OCI-LY7 (cell line): ENCODE measurements at places on chromosomes 7 and 10. TPM values are rescaled to one million over a fixed set of nuclear protein-coding genes. Genes with fewer than 3 reads are reported as not detected.

- DNase-seq: peak; percentile 8
These were observed 276.7 kb downstream of the PARD3 start for GRCh38 chr10:34538281-34538829.

GRCh38 chr7:148800677-148801076, 83.4 kb downstream of the EZH2 start:
- no peak for DNase-seq

- no peak for DNase-seq
These were observed 503 bp upstream of the TRIP6 start for GRCh38 chr7:100866729-100867039.

GRCh38 chr10:124703778-124704427, 40.3 kb downstream of the FAM53B start:
- peak; percentile 94 for DNase-seq

DNA sequence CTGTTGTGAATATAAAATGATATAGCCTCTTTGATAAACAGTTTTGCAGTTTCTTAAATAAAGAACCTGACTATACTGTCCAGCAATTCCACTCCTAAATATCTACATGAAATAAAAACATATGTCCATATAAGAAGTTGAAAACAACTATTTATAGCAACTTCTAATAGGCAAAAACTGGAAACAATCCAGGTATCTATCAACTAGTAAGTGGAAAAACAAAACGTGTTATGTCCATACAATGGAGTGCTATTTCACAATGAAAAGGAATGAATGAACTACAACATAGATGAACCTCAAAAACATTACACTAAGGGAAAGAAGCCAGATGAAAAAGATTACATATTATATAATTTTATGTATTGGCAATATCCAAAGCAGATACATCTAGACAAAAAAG, 268.9 kb downstream of the CSTF2T start:
- DNase-seq: no peak

DNA sequence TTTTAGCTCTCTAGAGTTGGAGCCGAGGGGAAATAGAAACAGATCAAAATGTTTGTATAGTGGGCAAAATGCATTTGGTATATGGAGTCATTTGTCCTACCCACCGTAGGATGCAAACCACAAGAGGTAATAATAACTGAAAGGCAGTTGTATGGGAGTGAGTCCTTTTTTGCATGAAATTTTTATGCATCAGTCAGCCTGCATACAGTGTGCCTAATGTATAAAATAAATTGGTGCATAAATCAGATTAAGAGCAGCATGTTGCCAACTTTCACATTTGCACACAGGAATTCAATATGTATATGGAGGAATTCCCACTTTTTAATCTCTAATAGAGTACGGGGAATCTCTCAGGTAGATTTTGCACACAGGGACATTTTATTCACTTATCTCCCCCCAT, 262.8 kb downstream of the LRMDA start:
- DNase-seq: no peak

GRCh38 chr10:93468461-93469213, 13.5 kb downstream of the MYOF start:
- no peak for DNase-seq

DNA sequence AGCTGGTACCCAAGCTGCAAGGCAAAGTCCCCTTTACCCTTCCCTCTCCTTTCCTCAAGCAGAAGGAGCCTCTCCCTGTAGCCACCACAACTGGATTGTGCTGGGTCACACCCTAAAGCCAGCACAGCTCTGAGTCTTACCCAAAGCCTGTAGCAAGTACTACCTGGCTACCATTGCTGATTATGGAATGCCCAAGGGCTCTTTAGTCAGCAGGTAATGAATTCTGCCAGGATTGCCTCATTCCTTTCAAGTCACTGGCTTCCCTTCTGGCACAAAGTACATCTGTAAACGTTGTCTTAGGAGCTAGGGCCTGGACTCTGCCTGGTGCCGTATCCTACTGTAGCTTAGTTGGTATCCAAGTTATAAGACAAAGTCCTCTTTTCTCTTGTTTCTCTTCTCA, 52.0 kb downstream of the FAS start:
- no peak for DNase-seq

DNA sequence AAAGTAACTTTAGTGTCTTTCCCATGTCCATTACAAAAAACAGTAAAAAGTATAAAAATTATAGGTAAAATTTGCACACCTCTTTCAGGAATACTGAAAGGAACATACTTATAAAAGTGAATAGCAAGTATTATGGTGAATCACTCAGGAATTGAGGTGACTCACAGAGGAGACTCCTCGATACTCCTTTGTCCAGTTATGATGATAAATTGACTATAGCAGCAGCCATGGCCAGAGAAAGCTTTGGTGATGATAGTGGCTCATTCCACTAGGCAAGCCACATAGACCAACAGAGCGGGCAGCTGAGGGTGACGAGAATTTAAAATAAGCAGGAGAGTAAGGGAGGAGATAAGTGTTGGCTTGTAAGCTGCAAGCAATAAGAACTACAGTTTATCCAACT, 1231.1 kb upstream of the CELF2 start:
- no peak for DNase-seq

DNA sequence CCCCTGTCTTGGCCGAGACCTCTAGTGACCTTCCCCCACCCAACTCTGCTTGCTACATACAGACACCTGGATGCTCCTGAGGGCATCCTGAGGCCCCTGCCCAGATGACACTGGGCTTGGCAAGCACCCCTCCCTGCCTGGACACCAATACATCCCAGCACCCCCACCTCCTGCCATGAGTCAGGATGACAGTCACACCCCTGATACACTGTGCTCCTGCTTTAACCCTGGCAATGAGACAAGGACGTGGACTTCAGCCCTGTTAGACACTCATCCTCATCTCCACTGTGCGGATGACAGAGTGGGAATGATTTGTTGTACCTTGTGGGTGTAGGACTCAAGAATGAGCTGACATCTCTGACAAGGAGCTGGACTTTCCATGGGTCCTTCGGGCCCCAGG, 186.3 kb upstream of the ADCY1 start:
- DNase-seq: no peak

- DNase-seq: no peak
These were observed 172.7 kb downstream of the DIP2C start for GRCh38 chr10:516764-517163.

DNA sequence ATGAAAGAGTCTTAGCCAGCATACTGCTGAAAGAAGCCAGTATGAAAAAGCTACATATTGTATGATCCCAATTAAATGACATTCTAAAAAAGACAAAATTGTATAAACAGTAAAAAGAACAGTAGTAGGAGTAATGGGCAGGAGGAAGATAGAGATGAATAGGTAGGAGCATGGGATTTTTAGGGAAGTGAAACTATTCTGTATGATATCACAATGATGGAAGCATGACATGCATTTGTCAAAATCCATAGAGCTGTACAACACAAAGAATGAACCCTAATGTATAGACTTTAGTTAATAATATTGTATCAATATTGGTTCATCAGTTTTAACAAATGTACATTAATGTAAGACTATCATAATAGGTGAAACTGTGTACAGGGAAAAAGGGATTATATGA, 147.9 kb downstream of the IMMP2L start:
- DNase-seq: no peak

GRCh38 chr7:127794551-127794950, 142.6 kb downstream of the SND1 start:
- DNase-seq: no peak

DNA sequence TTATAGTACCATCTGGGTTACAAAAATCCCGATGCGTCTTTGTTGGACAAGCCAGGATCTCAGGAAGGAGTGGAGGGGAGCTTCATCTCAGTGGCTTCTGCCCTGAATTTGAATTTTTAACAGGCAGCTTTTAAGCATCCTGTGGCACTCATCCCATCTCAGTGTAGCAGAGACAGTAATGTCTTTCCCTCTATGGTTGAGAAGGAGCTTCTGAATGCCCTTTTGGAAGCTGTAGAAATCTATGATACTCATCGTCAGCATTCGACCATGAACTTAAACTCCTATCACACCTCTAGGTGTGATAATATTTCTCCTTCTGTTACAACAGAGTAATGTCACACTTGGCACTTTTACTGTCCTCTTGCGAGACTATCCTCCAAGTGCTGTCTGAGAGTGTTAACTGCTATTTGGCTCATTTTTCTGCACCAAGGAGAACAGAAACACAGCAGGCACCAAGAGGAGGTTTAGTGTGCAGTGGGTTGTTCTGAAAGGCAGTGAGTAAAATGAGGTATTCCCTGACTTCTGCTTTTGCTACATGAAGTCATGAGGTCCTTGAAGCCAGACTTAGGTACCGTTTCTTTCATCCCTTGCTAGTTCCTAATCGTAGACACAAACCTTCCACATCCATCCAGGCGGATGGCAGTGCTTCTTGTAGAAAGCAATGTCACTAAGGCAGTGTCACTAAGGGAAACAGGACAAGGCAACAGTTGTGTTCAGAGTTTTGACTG, 177.4 kb downstream of the CELF2 start:
- DNase-seq: no peak

ASB4 gene
- total RNA-seq: not detected in 2 replicates

UNCX gene
- not detected in 2 replicates for total RNA-seq

IFIT1B gene
- not detected in 2 replicates for total RNA-seq

MUC3A gene
- total RNA-seq: not detected in 2 replicates

TM9SF3 gene
- 80.2 and 88.8 TPM in 2 replicates for total RNA-seq

TDRD1 gene
- not detected in 2 replicates for total RNA-seq

HOXA5 gene
- 7.4 and 7.9 TPM in 2 replicates for total RNA-seq

PKD1L1 gene
- total RNA-seq: 0.63 TPM in 2 replicates

NKX2-3 gene
- total RNA-seq: not detected in 2 replicates

TRIM73 gene
- 22.3 and 26.2 TPM in 2 replicates for total RNA-seq

FLNC gene
- 0.06 TPM in 2 replicates for total RNA-seq

TMEM213 gene
- not detected in 2 replicates for total RNA-seq
